ENCODE measurements at places on chromosomes 12 and 14.

DNA sequence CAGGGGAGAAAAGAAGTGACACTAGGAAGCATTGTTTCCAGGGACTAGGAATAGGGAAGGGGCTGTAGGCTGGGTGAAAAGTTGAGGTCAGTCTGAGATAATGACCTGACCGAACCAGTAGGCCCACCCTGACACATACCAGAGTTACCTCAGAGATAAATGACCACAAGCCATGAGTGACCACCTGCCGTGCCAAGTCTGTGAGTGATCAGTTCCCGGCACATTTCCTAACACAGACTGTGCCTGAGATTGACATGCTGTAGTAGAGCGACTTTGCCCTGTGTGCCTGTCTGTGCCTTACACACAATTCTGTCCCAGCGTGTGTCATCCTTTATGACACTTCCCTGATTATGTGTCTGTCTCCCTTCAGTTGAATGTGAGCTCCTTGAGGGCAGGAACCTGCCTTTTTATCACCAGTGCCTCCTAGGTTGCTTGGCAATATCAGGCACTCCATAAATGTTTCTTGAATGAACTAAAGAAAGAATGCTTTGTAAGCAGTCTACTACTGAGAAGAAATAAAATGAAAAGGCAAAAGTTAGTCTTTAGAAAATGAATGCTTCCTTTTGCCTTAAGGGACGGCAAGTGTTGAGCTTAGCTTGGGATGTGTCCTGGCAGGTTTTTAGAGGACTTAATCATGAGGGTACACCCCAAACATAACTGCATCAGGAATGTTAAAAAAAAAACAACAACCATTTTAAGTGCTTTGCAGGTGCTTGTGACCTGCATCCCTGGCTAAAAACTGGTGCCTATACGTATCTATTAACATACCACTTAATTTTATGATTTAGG, 9.6 kb upstream of the SSPN start:
- DNase-seq = no peak

GRCh38 chr12:2070440-2071045, 17.8 kb downstream of the CACNA1C start:
- DNase-seq = no peak

DNA sequence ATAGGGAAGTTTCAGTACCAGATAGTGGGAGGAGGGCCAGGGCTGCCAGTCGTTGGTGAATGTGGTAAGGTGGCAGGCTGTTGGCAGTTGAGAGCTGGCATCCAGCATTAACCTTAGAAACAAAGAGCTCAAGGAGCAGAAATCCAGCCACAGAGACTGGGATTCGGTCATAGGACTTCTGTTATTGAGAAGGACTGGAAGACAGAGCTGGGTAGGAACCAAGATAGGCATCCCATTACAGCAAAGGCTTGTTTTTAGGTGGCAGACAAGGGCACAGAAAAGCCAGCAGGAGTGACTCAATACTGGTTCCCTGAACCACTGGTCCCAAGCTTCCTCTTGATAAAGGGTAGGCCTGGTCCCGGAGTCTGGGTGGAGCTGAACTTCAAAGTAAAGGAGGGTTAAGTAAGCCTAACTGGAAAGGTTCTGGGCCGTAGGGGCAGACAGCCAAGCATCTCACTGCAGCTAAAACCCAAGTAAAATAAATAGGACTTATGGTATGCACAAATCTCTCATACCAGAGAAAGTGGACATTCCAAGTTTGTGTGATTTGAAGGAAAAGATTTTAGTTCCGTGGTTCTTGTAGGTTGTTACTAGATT, 147.9 kb downstream of the ETV6 start:
- DNase-seq = peak; percentile 56

DNA sequence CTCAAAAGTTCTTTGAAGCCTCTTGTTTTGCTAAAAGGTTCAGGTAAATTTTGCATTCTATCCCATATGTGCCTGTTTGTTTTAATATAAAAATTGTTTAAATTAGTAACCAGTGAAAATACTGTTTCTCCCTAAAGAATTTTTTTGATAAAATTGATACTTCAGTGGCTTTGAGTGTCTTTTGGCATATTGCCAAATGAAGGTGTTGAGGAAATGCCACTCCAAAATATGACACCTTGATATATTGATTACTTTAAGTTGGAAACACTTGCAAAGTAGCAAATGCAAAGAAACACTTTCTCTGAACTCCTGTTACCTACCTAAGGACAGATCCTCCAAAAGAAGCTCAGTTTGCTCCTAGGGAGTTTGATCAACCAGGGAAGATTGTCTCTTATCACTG, 8.4 kb downstream of the STYX start:
- no peak for DNase-seq

GRCh38 chr14:53016491-53016890, 65.6 kb upstream of the FERMT2 start:
- DNase-seq = no peak

GRCh38 chr14:34766606-34767005, 52.2 kb upstream of the CFL2 start:
- DNase-seq = no peak

- no peak for DNase-seq
These were observed 67.0 kb upstream of the RD3L start for GRCh38 chr14:104009297-104009696.

DNA sequence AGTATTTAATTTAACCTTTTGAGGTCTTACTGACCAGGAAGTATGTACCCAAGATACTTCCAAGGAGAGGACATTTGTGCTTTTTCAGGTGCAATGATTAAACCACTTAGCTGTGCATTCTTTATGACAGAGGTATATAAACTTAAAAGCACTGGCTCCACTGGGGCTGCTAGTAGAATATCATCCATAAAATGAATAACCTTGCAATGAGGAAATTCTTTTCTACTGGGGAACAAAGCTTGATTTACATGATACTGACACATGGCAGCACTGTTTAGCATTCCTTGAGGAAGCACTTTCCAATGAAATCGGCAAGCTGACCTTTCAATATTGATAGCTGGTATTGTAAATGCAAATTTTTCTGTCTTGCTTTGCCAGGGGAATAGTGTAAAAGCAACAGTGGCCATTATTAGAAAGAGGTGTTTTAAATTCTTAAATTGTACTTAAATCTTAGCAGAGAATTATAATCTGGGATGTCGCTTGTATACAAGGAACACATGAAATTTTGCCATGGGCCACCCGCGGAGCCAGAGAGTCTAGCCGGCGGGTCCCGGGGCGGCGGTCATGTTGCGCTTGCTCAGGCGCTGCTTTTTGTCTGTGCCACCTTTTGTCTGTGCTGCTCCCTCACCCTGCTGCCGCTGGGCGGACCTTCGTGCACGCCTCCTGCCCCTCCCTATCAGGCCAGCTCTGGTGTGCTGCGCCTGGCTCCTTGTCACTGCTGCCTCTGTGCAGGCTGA, 20.9 kb upstream of the BLTP3B start:
- DNase-seq = peak; percentile 17

DNA sequence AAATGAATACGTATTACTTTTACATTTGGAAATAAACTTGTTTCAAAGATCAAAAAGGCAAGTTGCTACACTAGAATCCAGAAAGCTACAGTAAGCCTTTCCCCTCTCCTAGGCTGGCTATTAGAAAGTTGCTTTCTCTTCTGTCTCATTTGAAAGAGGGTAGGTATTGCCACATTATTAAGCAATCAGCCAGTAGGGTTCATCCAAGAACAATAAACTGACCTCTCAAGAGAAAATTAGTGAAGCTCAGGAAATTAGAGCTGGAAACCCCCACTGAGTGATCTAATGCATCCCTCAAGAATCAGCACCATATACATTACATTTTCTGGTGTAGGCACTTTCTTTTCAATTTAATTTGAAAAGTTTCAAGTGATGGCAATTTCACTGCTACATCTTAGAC, 4.5 kb upstream of the TMEM233 start:
- no peak for DNase-seq

- no peak for DNase-seq
These were observed 22.5 kb upstream of the FZD10 start for GRCh38 chr12:130139567-130140421.
